ENCODE measurements at places on chromosomes 6 and 20.

- no peaks in the 10 kb centered on the region for H3K36me3 ChIP-seq
- H3K4me3 ChIP-seq = no peak overlapping the region
- no peak overlapping the region for H3K27ac ChIP-seq
These were observed 22.4 kb upstream of the MYMX start for GRCh38 chr6:44194326-44194725.

GRCh38 chr6:131966443-131966842 lies 15.3 kb upstream of the CCN2 start:
- no peaks in the 10 kb centered on the region for H3K4me1 ChIP-seq
- H3K4me3 ChIP-seq = no peak overlapping the region
- no peak for DNase-seq
- no peak overlapping the region for H3K27ac ChIP-seq
- peaks cover 15% of the 10 kb centered on the region for H3K27me3 ChIP-seq

GRCh38 chr6:31826793-31827285 lies 699 bp upstream of the HSPA1B start:
- H3K27me3 ChIP-seq = no peaks in the 10 kb centered on the region
- H3K36me3 ChIP-seq = no peaks in the 10 kb centered on the region
- H3K27ac ChIP-seq = peak overlapping the region; percentile 98
- DNase-seq = no peak
- peak overlapping the region; percentile 92 for H3K4me3 ChIP-seq
- peaks cover 36% of the 10 kb centered on the region for H3K4me1 ChIP-seq

- H3K36me3 ChIP-seq = no peaks in the 10 kb centered on the region
- no peak for DNase-seq
- H3K27me3 ChIP-seq = peaks cover 4% of the 10 kb centered on the region
These were observed 6.1 kb downstream of the SOBP start for GRCh38 chr6:107495971-107496370.

DNA sequence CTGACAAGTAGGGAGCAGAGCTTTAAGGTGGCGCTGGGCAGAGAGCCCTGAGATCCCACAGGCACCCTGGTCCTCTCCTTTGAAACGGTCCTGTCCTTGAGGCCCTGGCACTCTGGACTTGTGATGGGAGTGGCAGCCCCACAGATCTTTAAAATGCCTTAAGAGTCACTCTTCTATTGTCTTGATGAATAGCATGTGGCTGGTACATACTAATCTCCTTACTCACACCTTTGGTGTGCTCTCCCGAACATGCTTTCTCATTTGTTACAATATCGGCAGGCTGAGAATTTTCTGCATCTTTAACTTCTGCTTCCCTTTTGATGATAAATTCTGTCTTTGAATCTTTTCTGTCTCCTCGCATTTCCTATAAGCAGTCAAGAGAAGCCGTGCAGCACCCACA lies 333.8 kb downstream of the TFAP2A start:
- DNase-seq = no peak
- no peak overlapping the region for H3K4me3 ChIP-seq

DNA sequence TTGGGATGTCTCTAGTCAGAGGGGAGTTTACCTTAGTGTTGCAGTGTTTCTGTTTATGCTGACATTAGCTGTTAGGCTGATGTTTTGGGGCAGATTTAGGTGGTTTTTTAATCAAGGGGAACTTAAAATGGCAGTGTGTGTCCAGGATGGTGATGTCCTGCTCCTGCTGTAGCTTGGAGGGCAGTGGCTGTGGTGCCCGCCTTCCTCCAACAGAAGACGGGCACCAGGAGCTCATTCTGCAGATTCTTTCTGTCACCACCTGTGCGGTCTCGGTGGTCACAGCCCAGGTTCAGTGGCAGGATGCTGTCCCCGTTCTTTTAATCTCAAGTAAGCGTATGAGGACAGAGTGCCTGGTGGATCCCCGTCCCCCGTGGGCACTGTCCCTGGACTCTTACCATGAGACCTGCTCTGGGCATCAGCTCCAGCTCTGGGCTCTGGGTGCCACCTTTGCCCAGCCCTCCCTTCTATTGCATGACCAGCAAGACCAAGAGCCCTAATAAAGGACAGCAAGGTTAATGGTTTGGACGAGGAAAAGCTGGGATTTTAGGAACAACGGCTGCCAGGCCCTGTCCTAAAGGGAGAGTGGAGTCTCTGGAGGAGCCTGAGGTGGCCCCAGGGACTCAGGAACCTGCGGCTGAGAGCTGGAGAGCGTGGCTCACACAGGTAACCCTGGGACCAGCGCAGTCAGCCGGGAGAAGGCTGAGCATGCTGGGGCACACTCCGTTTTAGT lies 217.3 kb downstream of the ERMARD start:
- H3K4me1 ChIP-seq = no peaks in the 10 kb centered on the region
- DNase-seq = no peak
- H3K4me3 ChIP-seq = no peak overlapping the region
- H3K36me3 ChIP-seq = no peaks in the 10 kb centered on the region
- peaks cover 3% of the 10 kb centered on the region for H3K27me3 ChIP-seq

DNA sequence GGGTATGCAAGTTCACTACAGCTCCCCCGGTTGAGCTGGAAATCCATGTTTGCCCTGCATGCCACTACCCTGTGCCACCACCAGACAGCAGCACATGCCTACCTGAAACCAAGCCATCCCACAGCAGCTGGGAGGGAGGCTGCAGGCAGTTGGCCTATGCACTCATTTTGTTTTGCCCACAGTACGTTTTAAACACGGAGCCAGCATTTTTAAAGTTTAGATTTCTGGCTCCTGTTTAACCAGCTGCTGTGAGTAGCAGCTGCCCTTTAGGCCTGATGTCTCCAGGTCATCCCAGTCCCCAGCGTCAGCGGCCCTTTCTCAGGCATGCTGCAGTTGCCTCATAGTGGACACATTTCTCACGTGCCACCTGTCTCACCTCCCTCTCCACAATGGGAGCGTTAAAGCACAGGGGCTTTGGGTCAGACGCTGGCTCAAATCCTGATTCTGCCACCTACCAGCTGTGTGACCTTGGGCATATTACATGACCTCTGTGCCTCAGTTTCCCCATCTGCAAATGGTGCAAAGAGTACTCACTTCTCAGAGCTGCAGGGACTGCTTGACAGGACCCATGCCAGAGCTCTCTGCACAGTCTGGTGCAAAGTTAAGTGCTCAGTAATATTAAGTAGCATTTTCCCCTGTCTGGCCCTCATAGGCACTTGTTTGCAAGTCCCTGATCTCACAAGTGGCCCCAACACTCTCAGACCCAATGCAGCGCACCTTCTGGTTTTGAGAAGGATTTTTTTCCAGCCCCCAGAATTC lies 8.2 kb upstream of the UBE2V1 start:
- peak overlapping the region; percentile 70 for H3K27ac ChIP-seq
- H3K27me3 ChIP-seq = no peaks in the 10 kb centered on the region

GRCh38 chr6:331622-332521 lies 39.6 kb downstream of the DUSP22 start:
- no peak for DNase-seq
- H3K27ac ChIP-seq = no peak overlapping the region
- peaks cover 3% of the 10 kb centered on the region for H3K36me3 ChIP-seq
- no peak overlapping the region for H3K4me3 ChIP-seq

GRCh38 chr6:102126488-102126887 lies 733.0 kb downstream of the GRIK2 start:
- H3K27me3 ChIP-seq = no peaks in the 10 kb centered on the region
- no peak overlapping the region for H3K4me3 ChIP-seq
- H3K4me1 ChIP-seq = no peaks in the 10 kb centered on the region
- no peak overlapping the region for H3K27ac ChIP-seq

- no peaks in the 10 kb centered on the region for H3K27me3 ChIP-seq
- H3K27ac ChIP-seq = no peak overlapping the region
- H3K4me1 ChIP-seq = no peaks in the 10 kb centered on the region
These were observed 197.5 kb upstream of the CST7 start for GRCh38 chr20:24751551-24751950.

DNA sequence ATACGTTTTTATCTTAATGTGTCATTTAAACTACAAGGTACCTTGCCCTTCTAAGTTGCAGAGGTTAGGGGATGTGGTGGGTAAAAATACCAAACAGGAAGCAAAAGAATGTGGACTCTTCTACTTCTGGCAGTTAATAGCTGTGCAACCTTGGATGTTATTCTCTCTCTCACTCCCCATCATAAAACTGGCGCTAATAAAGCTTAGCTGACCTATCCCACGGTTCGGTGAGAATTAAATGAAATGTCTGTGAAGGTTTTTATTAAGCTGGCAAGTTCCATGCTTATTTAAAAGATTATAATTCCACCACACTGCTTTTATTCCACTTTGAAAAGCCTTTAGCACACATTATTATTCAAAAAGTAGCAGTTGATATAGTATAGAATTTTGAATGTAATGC lies 127.8 kb upstream of the SLC22A23 start:
- no peak overlapping the region for H3K4me3 ChIP-seq
- no peak for DNase-seq
- no peaks in the 10 kb centered on the region for H3K36me3 ChIP-seq

- peaks cover 3% of the 10 kb centered on the region for H3K4me1 ChIP-seq
- H3K27me3 ChIP-seq = peaks cover 4% of the 10 kb centered on the region
- H3K36me3 ChIP-seq = no peaks in the 10 kb centered on the region
- H3K27ac ChIP-seq = no peak overlapping the region
These were observed 165.1 kb upstream of the AFDN start for GRCh38 chr6:167661552-167662044.

- no peaks in the 10 kb centered on the region for H3K27me3 ChIP-seq
- H3K36me3 ChIP-seq = no peaks in the 10 kb centered on the region
- no peak for DNase-seq
- no peak overlapping the region for H3K27ac ChIP-seq
- H3K4me1 ChIP-seq = peaks cover 3% of the 10 kb centered on the region
- H3K4me3 ChIP-seq = no peak overlapping the region
These were observed 18.4 kb downstream of the ECT2L start for GRCh38 chr6:138814179-138814834.

- no peak for DNase-seq
- H3K4me1 ChIP-seq = peaks cover 35% of the 10 kb centered on the region
- H3K27ac ChIP-seq = no peak overlapping the region
These were observed 43.2 kb upstream of the CDH22 start for GRCh38 chr20:46351357-46352058.

DNA sequence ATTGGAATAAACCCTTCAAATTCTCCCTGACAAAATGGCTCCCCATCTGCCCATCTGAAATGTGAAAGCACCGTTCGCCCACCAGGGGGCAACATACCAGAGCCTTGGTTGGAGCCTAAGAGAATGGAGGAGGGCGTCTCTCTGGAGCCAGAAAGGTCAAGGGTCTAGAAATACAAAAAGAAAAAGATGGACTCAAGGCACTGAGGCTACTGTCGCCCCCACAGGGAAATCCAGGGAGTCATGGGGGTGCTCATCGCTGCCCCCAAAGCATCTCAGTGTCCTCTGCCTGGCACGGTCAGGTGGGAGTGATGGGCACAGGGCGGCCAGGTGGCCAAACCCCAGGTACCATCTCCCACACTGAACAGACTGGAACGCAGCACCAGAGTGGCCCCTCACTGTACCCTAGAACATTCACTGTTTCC lies 136.3 kb downstream of the ZMYND8 start:
- peak; percentile 23 for DNase-seq
- H3K27ac ChIP-seq = no peak overlapping the region
- no peak overlapping the region for H3K4me3 ChIP-seq
- peaks cover 23% of the 10 kb centered on the region for H3K4me1 ChIP-seq

DNA sequence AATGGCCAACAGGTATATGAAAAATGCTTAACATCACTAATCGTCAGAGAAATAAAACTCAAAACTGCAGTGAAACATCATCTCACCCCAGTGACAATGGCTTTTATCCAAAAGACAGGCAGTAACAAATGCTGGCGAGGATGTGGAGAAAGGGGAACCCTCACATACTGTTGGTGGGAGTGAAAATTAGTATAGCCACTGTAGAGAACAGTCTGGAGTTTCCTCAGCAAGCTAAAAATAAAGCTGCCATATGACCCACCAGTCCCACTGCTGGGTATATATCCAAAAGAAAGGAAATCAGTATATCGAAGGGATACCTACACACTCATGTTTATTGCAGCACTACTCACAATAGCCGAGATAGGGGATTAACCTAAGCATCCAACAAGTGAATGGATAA lies 23.4 kb upstream of the INSM1 start:
- no peaks in the 10 kb centered on the region for H3K4me1 ChIP-seq
- DNase-seq = no peak
- peaks cover 13% of the 10 kb centered on the region for H3K27me3 ChIP-seq
- no peak overlapping the region for H3K4me3 ChIP-seq

DNA sequence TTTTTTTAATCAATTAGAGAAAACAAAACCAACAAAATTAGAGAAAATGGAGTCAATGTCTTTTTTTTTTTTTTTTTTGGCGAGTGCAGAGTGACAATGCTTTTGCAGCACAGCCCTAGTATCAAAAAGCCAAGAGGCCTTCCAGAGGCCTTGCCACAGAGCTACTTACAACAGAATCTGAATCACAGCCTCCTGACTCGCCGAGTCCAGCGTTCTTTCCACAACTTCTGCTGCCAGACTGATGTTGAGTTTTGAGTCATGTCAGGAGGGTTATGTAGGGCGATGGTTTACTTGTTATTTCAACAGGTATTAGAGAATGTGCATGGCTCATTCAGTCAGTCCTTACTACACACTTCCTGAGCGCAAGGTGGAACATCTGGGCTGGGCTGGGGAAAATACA lies 88.6 kb downstream of the FNDC1 start:
- no peak for DNase-seq
- peaks cover 11% of the 10 kb centered on the region for H3K27me3 ChIP-seq
- H3K4me3 ChIP-seq = no peak overlapping the region

- H3K27me3 ChIP-seq = no peaks in the 10 kb centered on the region
- H3K36me3 ChIP-seq = no peaks in the 10 kb centered on the region
- no peak overlapping the region for H3K4me3 ChIP-seq
- no peak for DNase-seq
- no peak overlapping the region for H3K27ac ChIP-seq
These were observed 402.6 kb downstream of the C6orf118 start for GRCh38 chr6:164906766-164907165.

DNA sequence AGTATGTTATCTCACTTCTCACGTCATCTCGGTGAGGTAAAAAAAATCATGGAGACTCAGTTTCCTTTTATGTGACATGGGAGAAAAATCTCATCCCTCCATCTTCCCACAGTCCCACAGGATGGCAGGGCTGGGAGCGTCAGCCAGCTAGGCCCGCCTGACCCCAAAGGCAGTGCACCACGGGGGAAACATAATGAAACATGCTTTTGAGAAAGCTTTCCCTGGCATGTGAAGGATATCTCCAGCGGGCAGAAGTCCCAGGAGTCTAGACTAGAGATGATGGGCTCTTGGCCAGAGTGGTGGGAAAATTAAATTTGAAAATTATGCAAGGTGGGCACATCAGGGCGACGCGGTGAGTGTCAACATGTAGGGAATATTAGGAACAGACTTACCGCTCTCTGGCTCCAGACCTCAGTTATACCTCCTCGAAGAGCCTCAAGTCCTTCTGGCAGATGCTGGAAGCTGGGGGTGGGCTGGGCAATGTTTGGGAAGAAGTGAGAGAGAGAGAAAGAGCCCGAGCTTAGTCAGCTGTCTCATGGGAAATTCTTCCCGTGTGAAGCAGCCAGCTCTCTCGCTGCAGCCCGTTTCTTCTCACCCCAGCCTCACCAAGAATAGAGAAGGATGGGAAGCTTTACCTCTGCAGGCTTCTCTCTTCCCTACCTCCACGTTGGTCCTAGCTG lies 52.3 kb downstream of the MOCS1 start:
- H3K4me3 ChIP-seq = no peak overlapping the region
- peaks cover 3% of the 10 kb centered on the region for H3K27me3 ChIP-seq
- H3K4me1 ChIP-seq = no peaks in the 10 kb centered on the region
- no peaks in the 10 kb centered on the region for H3K36me3 ChIP-seq
- no peak overlapping the region for H3K27ac ChIP-seq
